ENCODE measurements at places on chromosomes 12 and 14.

DNA sequence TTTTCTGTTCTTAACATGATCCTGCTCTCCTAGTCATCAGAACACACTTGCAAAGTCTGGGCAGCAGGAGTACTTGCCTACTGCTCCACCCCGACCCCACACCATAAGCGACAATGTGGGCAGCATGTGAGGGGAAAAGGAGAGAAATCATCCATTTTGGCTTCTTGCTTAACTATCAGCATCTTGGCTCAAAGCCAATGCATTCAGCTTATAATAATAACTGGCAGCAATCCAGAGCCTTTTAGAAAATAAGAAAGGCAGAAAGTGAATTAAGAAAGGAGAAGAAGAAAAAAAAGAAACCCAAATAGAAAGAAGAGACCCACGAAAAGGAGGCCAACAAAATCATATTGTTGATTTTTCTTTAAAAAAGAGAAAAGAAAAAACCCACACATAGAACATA lies 930.8 kb downstream of the BCL11B start:
- no peak for DNase-seq

DNA sequence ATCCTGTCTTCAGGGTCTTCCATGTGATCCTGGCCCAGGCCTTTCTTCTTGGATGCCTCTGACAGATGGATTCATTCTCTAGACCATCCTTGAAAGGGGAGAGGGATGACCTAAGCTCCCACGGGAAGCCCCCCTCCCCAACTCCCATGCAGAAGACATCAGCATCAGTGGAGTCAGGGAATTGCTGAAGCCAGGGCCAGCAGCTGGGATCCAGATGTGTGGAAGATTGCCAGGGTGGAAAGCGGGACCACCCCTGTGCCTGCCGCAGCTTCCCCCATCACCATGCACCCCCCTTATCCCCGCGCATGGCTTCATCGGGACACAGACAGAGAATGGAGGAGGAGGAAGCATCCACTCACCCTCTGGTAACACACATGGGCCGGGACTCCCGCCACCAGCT lies 183.6 kb upstream of the PRMT8 start:
- DNase-seq, result no peak

GRCh38 chr14:93027810-93028723 lies 87.7 kb downstream of the ITPK1 start:
- no peak for DNase-seq

- no peak for DNase-seq
These were observed 62.4 kb upstream of the ACSS3 start for GRCh38 chr12:81015510-81015909.

DNA sequence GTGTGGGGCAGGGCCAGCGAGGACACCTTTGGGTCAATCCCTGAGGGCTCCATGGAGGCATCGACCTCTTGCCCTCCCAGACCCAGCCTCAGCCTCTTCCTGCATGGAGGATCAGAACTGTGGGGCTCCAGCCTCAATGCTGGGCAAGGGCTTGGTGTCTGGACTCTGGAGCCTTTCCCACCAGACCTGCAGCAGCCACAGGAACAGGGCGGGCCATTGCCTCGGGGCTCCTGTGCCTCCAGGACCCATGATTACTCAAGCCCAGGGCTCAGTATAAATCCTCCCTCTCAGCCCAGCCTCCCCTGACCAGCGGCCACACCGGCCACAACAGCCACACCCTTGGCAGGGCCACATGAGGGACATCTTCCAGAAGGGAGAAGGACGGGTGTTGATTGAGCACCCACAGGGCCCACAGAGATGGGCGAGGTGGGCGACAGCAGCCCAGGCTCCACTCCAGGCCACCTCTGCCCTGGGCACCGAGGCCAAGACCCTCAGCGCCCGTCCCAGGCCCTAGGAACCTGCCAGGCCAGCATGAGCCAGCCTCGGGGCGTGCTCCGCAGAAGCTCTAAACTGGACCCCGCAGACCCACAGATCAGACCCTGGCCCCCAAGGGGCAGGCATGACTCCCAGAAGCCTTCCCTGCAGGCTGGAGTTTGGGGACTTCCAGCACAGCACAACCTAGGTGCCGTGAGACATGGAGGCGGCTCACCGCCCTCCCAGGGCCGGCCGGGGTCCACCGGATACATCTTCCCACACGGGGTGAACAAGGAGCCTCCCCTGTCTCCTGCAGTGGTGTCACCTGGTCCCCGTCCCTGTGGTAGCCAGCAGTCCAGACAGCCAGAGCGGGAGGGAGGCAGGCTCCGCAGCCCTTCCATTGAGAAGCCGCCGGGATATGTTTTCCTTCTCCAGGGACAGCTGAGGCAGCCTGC lies 25.1 kb downstream of the NCOR2 start:
- no peak for DNase-seq

- no peak for DNase-seq
These were observed 780.6 kb upstream of the FLRT2 start for GRCh38 chr14:84749191-84749955.

DNA sequence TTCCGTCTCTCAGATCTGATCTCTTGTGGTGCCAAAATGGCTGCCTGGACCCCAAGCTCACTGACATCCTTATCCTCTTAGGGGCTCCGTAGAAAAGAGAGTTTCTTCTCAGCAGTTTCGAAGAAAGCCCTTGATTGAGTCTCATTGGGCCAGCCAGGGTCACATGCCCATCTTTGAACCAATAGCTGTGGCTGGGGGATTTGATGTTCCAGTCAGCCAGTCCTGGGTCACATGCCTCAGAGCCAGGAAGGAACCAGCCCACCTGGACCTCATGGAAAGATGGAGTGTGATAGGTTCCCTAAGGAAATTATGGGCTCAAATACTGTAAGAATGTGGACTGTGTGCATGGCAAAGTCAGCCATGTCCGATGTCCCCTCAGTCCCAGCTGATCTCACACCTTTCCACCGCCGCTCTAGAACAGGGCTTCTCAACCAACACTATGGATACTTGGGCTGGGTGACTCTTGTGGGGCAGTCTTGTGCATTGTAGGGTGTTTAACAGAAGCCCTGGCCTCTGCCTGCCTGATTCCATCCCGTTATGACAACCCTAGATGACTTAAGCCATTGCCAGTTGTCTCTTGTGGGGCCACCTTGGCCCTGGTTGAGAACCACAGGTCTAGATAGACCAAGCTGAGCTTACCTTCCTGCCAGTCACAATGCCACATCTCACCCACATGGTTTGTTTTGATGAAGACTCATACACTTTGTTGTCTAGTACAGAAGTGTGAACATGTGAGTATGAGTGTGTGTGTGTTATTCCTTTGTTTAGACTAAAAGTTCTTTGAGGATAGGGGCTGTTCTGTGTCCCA lies 163.9 kb downstream of the ADGRD1 start:
- no peak for DNase-seq

- DNase-seq, result no peak
These were observed 34.2 kb downstream of the BICD1 start for GRCh38 chr12:32140877-32141276.

DNA sequence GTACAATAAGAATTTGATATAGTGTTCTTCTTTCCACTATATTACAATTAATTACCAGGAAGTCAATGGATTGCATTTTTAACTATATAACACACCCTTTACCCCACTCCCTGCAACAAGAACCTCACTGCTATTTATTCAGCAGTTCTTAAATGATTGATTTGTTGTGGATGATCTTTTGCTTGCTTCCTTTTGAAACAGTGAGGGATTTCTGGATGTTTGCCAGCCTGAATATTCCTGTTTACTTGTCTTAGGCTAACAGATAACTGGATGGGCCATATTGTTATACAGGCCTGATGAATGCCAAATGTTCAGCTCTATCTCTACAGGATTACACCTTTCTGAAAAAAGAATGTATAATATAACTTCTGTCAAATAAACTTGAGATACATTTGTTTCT lies 497.6 kb downstream of the APAF1 start:
- DNase-seq, result no peak

- DNase-seq, result no peak
These were observed 185.3 kb upstream of the ABCD2 start for GRCh38 chr12:39804898-39805297.

DNA sequence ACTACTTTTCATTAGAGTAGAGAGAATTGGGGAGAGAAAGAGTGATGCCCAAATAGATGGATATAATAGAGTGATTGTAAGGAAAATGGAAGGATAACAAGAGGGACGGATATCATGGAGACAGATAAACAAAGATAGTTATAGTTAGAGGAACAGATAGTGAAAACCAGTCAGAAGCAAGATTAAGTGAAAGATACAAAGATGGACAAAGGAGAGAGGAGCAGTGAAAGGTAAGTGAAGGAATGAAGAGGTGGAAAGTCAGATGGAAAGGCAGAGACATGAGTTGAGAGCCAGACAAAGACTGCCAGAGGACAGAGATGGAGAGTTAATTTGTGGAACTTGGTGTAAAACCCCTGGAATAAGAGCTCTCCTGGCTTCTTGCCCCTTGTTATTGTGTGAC lies 59.2 kb upstream of the CISTR start:
- DNase-seq, result no peak

Measured in ovary (tissue), 10 donors.